NT2/D1 (cell line): ENCODE measurements at places on chromosomes 1 and 21.

- DNase-seq = no peak
These were observed 5.1 kb downstream of the APOBEC4 start for GRCh38 chr1:183648042-183648441.

- no peak for DNase-seq
These were observed 425.0 kb downstream of the SMYD3 start for GRCh38 chr1:246081856-246082668.

DNA sequence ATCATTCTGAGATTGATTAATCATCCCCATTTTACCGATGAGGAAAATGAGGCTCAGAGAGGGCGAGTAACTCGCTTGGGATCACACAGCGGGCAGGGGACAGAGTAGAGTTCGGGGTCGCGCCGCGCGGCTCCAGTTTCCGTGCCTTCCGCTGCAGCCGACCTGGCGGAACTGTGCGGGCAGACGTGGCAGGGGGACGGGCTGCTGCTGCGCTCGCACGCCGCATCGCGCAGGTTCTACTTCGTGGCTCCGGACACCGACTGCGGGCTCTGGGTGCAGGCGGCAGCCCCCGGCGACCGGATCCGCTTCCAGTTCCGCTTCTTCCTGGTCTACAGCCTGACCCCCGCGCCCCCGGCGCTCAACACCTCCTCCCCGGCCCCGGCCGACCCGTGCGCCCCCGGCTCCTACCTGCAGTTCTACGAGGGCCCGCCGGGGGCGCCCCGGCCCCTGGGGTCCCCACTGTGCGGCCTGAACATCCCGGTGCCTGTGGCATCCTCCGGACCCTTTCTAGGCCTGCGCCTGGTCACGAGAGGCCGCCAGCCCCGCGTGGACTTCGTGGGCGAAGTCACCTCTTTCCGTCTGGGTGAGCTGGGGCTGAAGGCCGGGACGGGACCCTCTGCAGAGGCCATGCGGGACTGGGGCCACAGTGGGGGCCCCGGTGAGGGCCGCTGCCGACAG is 2.3 kb downstream of the LDLRAD2 start:
- no peak for DNase-seq

GRCh38 chr1:31487143-31487542 is 74.1 kb downstream of the SERINC2 start:
- DNase-seq = no peak

DNA sequence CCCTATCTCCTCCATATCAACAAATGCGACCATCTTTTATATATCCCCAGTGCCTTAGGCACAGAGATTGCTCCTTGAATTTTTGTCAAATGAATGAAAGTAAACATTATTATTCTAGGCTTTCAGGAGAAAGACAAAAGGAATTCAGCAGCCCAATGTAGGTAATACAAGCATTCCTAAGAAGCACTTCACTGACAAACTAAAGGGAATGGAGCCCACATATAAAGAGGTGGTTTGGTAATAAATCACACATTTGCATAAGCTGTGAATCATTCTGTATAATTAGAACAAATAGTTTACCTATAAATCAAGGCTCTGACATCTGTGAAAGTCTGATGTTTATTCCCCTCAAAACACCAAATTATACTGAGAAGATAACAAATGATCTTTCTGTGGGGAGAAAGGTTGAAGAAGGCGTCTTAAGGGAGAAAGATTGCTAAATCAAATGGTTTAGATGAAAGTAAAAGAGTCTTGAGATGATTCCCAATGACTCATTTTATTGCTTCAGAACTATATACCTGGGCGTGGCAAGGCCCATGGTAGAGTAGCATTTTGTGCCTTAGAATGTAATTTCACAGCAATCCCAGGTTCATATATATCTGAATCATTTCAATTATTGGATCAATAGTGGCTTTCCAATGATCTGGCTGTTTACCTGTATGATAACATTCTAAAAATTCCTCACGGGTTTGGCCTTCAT is 558.1 kb downstream of the AGBL4 start:
- no peak for DNase-seq

- DNase-seq = no peak
These were observed 19.3 kb downstream of the OSBPL9 start for GRCh38 chr1:51636191-51636590.

DNA sequence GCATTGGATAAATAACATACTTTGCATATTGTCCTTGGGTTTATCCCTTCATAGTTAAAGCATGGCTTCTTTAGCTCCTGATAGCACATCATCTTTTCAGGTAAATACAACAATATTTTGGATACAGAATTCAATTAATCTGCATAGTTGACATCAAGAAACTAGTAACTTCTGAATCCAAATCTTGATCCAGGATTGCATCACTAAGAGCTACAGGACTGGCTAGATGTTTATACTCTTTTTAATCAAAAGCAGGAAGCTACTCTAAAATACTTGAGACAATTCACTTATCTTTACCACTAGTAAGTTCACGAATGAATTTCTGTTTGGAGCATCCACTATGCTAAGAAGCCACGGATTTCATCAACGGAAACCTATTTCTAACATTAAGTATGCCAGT is 54.2 kb upstream of the SLC44A3 start:
- no peak for DNase-seq

DNA sequence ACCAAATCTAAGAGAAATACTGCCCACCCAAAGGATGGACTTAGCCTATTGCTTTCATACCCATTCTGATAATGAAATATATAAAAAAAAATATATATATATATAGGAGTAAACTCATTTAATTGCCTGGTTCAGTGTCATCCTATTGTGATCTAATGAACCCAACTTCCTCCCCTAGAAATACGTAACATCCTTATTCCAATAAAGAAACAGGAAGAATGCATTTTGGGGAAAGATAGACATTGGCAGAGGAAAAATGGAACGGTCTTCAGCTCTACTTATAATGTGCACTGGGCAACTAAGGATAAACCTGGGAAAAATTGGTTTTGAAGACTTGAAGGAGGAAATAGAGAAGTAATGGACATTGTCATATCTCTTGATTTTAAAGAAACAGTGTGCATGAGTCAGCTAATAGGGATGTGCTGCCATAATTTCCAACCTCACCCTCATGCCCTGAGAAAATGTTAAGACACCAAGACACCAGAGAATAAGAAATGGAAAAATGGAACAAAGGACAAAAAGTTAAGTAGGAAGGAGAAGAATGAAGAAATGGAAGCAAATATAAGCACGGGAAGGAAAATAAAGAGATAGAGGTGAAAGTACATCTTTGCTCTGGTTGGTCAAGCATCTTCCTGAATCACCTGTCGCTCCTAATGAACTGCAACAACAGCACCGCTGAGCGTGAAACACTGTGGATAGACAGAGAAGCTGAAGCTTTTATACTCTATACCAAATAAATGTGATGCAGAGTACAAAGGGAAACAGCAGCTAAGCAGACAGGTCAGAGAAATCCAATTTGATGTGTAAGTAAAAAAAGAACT is 5.4 kb downstream of the UBR4 start:
- DNase-seq = no peak

- no peak for DNase-seq
These were observed 12.4 kb downstream of the EPB41 start for GRCh38 chr1:28926629-28927265.

GRCh38 chr1:111597426-111597825 is 22.2 kb upstream of the RAP1A start:
- no peak for DNase-seq

DNA sequence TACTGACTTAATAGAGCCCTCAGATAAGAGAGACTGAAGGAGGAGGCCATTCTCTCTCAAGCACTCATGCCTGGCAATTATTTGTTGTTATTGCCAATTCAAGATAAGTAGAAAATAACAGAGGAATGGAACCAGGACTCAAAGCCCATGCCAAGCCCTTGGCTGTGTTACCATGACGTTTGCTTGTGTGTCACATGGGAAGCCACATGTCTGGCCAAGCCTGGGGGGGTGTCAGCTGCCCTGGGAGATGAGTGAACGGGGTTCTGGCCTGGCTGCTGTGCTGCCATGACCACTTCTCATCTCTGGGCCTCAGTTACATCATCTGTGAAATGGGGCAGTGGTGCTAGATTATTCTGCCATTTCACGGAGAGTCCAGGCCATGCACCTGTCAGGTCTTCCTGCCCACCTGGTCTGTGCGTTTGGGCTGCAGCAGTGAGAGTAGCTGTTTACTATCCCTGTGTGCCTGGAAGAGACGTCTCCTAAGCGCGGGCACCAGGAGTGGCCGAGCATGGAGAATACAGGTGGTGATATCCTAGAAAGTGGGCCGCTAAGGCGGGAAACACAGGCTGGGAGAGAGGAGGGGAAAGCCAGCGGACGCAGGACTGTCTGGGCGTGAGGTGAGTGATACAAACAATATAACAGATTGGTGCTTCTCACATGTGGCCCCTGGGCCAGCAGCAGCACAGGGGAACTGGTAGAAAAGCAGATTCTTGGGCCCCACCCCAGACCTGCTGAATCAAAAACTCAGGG is 67.8 kb downstream of the MAN1C1 start:
- DNase-seq = no peak

GRCh38 chr1:84969489-84970250 is 27.2 kb downstream of the MCOLN2 start:
- no peak for DNase-seq

DNA sequence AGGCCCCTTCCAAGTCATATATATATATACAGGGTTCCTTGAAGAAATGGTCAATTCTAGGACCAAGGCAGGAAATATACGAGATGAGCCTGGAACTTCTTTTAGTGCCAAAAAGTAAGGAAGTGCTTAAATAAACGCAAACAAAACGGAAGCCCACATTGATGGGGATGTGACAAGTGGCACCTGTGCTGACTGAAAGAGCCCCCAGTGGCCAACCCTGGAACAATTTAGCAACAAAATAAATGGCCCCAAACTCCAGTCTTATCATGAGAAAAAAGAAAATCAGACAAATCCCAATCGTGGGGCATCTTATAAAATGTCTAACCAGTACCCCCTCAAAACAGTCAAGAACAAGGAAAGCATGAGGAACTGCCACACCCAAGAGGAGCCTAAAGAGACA is 17.7 kb downstream of the PLA2G5 start:
- no peak for DNase-seq

- no peak for DNase-seq
These were observed 64.3 kb downstream of the ITGB3BP start for GRCh38 chr1:63458750-63459149.

DNA sequence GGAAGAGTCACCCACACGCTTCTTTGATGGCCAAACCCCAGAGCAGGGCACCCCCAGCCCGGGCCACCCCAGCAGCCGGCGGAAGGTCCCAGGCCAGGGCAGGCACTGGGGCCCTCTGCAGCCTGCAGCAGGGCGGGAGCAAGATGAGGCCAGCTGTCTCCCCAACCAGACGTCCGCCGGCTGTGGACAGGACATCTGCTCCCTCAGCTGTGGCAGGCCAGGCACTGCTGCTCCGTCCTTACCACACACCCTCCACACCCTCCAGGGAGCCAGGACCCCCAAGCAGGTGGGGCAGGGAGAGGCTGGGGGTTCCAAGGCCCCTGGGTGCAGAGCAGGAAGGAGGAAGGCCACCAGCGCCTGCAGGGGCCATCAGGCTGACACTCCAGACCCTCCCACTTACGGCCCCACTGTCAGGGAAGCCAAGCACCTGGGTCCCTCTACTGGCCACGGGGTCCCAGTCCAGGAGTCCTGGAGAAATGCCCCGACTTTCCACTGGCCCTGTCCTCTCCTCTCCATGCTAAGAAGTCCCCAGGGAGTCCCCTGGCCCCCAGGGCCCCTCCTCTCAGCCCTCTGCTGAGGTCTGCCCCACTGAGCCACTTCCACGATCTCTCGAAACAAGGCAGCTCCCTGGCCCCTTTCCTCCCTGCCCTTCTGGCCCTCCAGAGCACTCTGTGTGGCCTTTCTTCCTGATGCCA is 5.6 kb downstream of the WNT9A start:
- DNase-seq = no peak

DNA sequence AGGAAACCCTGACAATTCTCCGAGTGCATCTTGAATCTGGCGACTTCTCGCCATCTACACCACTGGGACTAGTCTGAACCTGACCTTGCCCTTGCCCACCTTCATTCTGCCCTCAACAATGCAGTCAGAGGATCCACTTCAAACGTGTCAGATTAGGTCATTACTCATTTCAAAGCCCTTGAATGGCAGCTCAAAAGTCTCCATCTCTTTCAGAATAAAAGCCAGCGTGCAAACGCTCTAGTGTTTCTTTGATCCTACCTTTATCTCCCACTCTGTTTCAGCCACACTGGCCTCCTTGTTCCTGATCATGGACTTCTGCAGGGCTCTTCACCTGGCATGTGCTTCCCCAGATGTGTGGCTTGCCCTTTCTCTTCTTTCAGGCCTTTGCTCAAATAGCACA is 31.3 kb downstream of the SLC30A1 start:
- DNase-seq = no peak

GRCh38 chr1:83029050-83029449 is 969.9 kb downstream of the TTLL7 start:
- no peak for DNase-seq

- DNase-seq = no peak
These were observed 922 bp downstream of the CPT2 start for GRCh38 chr1:53197291-53198200.

DNA sequence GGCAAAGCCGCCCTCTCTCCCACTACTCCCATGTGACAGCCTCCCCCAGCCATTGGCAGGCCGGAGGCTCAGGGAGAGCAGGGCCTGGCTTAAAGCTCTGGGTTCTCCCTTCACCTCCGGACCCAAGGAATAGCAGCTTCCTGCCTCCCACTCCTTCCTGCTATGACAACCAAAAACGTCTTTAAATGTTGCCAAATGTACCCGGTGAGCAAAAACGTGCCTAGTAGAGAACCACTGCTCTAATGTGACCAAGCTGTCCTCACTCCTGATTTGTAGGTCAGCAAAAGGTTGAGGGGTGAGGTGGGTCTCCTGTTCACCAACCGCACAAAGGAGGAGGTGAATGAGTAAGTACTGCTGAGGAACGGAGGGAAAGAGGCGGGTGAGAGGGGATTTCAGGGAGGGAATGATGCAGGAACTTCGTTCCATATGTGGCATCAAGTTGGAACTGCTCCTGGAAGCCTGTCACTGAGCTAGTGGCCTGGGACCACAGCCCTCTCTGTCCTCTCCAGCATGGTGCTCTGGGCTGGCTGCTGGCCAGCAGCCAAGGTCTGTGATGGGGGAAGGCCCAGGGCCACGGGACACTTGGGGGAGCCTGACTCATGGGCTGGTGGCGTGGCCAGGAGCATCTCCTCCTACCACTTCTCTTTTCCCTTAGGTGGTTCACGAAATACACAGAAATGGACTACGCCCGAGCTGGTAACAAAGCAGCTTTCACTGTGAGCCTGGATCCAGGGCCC is 5.7 kb downstream of the MRTO4 start:
- DNase-seq = no peak

GRCh38 chr1:63863145-63863544 is 89.3 kb downstream of the ROR1 start:
- DNase-seq = no peak

- DNase-seq = no peak
These were observed 35.9 kb downstream of the RGSL1 start for GRCh38 chr1:182485861-182486260.

DNA sequence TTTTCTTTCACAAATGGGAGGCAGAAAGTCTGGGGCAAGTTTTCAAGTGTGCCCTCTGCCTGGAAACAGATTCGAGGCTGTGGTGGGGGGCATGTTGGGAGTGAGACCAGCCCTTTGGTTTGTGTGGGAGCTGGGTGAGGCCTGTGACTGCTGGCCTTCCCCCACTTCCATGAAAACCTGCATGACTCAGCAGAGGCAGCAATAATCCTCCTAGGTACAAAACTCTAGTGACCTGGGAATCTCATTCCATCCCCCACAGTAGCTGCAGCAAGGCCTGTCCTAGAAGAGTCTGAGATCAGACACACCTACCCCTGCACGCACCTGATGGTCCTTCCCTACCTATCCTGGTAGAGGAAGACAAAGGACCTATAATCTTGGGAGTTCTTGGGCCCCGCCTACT is 42.1 kb upstream of the KIAA0040 start:
- DNase-seq = no peak
